Posterior vena cava (tissue), 2 donors: ENCODE measurements at places on chromosomes 4 and X. TPM values are rescaled to one million over a fixed set of nuclear protein-coding genes. Genes with fewer than 3 reads are reported as not detected.

Gene PPP2R2C
- 18.3 TPM for total RNA-seq

Gene CCDC149
- total RNA-seq: 30.9 TPM

Gene MAGEB2
- not detected for total RNA-seq

Gene TRAM1L1
- total RNA-seq: 2.5 TPM

GRCh38 chr4:13905543-13905942 is 278.0 kb upstream of the BOD1L1 start:
- no peak for DNase-seq

- DNase-seq: no peak
Measured at GRCh38 chr4:110108422-110108821, 90.0 kb downstream of the ELOVL6 start.

DNA sequence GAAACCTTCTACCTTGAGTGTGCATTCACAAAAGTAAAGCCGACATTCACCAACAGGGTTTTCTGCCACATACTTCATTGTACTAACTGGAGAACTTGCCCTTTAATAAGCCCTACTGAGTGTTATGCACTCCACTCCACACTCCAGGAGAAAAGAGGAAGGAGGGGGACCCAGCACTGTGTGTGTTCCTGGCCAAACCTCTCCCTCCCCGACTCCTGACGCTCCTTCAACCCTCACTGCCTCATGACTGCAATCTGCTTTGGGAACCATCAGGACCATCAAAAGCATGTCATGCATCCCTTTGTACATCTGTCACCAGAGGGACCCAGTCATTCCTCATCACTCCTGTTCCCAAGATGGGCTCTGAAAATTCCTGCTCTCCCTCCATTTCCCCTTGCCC is 143.7 kb downstream of the RASL11B start:
- DNase-seq: no peak

GRCh38 chr4:155545456-155545855 is 121.2 kb upstream of the GUCY1A1 start:
- DNase-seq: no peak

- no peak for DNase-seq
Measured at GRCh38 chr4:113440371-113440770, 321.2 kb downstream of the CAMK2D start.

DNA sequence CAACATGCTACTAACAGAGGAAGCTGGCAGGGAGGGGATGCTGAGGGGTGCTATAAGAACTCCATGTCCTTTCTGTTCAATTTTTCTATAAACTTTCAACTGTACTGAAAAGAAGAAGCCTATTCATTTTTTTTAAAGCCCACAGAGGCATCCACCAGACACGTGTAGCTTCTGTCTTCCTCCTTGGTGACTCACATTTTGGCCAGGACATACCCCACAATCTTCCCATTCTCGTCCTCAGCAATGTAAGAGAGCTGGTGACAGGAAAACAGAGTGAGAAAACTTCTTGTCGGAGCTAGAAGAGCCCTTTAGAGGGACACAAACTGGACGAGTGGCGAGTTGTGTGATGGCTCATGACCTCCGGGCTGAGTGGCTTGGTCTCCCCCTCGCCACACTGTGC is 1.1 kb downstream of the NAA10 start:
- no peak for DNase-seq

DNA sequence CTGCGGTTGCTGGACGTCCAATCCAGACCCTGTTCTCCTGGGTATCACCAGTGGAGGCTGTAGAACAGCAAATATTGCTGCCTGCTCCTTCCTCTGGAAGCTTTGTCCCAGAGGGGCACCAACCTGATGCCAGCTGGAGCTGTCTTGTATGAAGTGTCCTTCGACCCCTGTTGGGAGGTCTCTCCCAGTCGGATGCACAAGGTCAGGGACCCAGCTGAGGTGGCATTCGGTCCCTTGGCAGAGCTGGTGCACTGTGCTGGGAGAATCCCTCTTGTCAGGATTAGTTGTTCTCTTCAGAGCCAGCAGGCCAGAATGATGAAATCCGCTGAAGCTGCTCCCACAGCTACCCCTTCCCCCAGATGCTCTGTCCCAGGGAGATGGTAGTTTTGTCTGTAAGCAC is 110.3 kb upstream of the ZXDB start:
- DNase-seq: peak; percentile 32

DNA sequence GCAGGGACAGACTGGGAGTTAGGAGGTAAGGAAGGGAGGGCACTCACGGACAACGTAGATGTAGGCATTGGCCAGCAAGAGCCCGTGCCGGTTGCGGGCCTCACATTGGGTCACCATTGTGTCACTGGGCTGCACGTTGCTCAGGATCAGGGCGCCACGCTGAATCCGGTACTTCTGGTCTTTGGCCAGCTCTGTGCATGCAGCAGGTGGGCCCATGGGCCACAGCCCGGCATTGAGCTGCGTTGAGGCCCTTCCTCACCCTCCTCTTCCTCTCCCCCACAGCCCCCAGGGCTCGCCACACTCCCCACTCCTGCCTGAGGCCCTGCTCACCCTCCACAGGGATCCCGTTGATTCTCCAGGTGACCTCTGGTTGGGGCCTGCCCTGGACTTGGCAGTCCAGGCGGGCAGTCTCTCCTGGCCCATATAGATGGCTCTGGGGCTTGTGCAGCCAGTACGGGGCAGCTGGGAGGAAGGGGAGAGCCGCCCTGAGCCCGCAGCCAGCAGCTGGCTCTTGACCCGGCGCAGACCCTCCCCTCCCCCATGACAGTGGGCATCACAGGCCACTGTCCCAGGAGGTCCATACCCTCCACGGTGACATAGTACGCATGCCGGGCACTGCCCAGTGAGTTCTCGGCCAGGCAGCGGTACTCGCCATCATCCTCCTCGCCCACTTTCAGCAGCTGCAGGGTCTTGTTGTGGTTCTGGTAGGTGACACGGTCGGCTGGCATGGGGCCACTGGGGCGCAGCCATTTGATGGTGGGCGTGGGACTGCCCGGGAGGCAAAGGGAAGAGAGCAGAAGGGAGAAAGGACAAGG is 16.3 kb downstream of the L1CAM start:
- peak; percentile 68 for DNase-seq

DNA sequence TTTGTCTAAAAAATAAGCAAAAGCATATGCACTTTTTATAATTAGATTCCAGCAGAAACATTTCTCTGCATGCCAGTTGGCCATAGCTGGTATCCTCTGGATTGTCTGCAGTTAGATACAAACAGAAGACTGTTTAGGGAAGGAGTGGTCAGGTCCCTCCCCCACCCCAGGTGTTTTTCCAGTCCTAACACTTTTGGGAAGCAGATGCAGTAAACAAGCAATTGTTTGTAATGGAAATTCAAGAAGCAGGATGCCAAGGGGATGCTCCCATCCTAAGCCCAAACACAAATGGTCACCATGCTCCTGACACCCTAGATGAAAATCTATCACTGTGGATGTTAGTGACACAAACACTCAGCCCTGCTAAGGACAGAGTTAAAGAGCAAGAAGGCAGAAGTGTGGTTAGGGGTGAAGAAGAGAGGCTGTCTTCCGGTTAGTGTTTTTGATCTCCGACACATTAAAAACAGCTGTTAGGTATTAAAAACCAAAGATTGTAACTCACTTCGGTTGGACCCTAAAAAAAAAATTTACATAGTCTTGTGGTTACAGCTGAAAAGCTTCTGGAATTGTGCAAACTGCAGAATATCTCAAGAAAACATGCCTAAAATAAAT is 7.9 kb downstream of the LEF1 start:
- DNase-seq: no peak

DNA sequence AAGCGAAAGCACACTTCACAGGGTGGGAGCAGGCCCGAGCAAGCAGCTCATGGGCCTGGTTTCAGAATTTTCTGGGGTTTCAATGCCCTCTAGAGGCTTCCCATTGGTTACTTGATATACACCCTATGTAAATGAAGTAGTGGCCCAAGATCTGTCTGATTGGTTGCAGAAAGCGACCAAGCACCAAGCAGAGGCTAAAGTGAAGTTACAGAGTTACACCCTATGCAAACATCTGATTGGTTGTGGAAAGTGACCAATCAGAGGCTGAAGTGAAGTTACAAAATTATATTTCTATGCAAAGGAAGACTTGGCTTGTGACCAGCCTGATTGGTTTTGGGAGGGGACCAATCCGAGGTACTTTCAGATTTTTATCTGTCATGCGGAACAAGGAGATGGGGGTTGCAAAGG is 8.2 kb downstream of the FHIP1A start:
- no peak for DNase-seq

DNA sequence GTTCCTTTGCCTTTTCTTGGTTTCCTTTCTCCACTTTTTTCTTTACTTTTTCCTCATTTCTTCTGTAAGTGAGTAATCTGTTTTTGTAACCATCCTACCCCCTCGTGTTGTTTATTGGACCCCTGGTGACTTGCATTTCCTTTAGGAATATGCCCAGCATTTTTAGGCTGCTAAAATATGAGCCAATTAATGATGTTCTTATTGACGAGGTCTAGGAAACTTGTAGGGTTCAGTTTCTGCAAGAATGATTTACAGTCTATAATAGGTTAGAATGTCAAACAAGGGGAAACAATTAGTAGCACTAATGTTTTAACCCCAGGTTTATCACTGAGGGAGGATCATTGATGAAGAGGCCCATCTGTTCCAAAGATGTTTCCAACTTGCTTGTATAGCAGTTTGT is 79.0 kb downstream of the CPE start:
- no peak for DNase-seq

GRCh38 chrX:139533444-139533843 is 2.9 kb downstream of the F9 start:
- DNase-seq: no peak

- DNase-seq: no peak
Measured at GRCh38 chrX:101986586-101986985, 54.8 kb upstream of the ZMAT1 start.
